ENCODE measurements at places on chromosomes 16 and 17.

GRCh38 chr16:59905606-59906005 is 1171.5 kb upstream of the GOT2 start:
- no peak for DNase-seq

GRCh38 chr16:75294773-75295459 is 43.5 kb upstream of the BCAR1 start:
- no peak for DNase-seq

DNA sequence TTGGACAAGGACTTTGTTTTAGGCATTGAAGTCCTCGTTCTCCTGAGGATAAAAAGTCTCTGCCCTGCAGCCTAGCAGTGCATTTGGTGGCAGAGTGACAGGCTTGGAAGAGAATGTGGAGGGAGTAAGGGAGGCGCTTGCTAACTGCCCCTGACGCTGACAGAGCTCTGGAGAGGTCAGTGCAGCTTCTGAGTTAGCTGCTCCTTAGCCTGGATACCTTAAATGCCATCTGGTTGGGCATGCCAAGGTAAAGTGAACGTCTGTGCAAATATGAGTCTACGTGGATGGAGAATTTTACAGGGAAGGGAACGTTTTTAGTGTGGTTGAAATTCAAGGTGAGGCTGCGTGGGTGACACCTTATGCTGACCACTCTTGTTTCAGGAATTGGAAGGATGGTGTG is 44.4 kb downstream of the SEC14L1 start:
- DNase-seq, result peak; percentile 29

DNA sequence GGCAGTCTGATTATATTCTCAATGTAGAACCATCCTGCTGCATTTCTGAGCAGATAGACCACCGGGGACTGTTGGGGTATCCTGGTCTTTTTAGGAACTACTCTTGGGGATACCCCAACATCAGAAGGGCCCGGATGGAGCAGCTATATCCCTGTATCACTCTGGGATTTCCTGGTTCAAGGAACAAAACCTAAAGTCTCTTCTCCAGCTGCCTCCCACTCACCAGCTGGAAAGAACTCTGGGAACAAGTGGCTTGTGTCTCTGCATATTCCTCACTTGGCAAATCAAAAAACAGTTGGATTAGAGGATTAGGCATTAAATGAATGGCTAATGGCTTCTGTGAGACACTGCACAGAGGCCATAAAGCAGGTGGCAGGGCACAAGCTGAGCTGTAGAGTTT is 62.3 kb upstream of the HS3ST2 start:
- DNase-seq, result no peak

DNA sequence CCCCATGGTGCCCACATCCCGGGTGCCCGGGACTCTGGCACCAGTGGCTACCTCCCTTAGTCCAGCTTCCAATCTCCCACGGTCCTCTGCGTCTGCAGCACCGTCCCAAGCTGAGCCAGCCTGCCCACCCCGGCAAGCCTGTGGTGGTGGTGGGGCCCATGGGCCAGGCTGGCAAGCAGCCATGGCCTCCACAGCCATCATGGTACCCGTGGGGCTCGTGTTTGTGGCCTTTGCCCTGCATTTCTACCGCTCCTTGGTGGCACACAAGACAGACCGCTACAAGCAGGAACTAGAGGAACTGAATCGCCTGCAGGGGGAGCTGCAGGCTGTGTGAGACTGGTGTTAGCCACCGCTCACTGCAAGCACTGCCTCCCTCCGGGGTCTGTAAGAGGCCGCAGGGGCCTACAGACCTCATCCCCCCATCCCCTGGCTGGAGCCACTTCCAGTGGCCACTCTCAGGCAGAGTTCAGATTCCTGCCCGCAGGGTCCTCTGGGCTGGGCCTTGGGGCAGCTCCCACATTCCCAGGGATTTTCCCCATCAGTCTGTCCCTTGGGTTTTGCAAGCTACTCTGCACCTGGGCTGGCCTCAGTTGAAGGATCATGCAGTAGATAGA is 3.9 kb upstream of the SETD1A start:
- peak; percentile 97 for DNase-seq

DNA sequence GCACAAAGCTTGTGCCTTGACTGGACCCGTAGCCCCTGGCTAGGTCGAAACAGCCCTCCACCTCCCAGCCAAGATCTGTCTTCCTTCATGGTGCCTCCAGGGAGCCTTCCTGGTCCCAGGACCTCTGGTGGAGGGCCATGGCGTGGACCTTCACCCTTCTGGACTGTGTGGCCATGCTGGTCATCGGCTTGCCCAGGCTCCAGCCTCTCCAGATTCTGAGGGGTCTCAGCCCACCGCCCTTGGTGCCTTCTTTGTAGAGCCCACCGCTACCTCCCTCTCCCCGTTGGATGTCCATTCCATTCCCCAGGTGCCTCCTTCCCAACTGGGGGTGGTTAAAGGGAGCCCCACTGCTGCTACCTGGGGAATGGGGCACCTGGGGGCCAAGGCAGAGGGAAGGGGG is 3.5 kb downstream of the CTRL start:
- DNase-seq, result no peak

DNA sequence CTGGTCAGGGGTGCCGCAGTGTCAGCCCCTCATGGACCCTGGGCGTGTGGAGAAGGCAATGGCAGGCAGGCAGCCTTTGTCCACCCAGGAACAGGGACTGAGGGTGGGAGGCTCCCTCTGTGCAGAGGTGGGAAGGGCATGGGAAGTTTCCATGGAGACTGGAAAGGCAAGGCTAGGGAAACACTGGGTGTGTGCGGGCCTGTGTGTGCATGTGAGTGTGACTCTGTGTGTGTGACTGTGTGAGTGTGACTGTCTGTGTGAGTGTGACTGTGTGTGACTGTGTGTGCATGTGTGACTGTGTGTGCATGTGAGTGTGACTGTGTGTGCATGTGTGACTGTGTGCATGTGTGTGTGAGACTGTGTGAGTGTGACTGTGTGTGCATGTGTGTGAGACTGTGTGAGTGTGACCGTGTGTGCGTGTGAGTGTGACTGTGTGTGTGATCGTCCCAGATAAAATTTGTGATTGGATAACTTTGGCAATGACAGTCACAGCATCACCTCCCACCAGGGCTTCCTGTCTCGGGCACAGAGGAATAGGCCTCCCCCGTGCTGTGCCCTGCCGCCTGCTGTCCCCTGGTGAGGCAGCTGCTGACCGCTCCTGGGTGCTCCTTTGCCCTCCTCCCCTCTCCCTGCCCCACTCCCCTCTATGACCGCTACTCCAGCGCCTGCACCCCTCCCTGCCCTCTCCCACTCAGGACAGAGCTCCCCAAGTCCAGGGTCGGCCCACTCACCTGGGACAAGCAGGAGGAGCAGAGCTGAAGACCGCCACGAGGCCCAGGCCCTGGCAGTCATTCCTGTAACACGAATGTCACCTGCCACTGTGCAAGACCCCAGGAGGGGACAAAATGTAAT is 698 bp downstream of the CD300C start:
- no peak for DNase-seq

DNA sequence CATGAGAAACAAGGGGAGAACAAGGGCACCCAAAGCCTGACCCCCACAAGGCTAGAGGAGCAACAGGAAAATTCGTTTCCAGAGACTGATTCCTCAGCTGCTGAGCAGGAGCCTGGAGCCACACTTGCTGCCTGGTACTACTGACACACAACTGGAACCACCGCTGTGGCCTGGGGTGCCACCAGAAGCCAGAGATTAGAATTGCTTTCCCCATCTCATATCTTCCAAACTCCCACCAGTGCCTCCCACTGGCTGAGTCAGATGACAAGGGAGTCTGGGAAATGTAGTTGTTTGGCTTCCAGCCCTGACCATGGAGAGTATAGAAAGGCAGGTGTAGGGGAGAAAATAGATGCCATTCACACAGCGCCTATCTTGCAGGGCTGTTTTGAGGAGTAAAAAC is 4.1 kb upstream of the TMEM11 start:
- DNase-seq, result peak; percentile 24

- DNase-seq, result no peak
Measured at GRCh38 chr17:7798839-7799238, 35.2 kb upstream of the KDM6B start.

GRCh38 chr17:17778308-17779014 is 58.3 kb downstream of the SREBF1 start:
- DNase-seq, result no peak

- no peak for DNase-seq
Measured at GRCh38 chr17:29560316-29560715, 6.5 kb downstream of the ABHD15 start.

Data from neural progenitor cell (in vitro differentiated cells).